ENCODE measurements at places on chromosomes 2 and 18. TPM values are rescaled to one million over a fixed set of nuclear protein-coding genes. Genes with fewer than 3 reads are reported as not detected.

GRCh38 chr2:142220901-142221300, 90.1 kb upstream of the LRP1B start:
- no peak for DNase-seq

DNA sequence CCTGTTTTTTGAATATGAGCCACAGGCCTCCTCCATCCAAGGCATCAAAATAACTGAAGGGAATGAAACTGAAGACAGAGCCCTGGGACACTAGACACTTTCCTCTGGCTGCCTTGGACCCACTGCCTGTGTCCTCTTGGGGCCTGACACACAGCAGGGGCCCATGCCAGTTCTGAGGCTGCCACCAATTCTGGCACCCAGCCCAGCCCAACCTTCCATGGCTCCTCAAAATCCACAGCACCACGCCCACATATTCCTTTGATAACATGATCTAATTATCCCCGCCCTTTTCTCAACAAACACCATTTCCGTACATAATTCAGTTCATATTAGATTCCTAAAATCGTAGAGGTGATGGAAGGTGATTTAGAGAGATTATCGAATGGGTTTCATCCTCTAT, 64.2 kb downstream of the EMX1 start:
- DNase-seq, result no peak

EGR4 gene
- total RNA-seq, result 0.24 TPM

GRCh38 chr2:134665727-134666506, 52.9 kb downstream of the TMEM163 start:
- DNase-seq, result no peak

DNA sequence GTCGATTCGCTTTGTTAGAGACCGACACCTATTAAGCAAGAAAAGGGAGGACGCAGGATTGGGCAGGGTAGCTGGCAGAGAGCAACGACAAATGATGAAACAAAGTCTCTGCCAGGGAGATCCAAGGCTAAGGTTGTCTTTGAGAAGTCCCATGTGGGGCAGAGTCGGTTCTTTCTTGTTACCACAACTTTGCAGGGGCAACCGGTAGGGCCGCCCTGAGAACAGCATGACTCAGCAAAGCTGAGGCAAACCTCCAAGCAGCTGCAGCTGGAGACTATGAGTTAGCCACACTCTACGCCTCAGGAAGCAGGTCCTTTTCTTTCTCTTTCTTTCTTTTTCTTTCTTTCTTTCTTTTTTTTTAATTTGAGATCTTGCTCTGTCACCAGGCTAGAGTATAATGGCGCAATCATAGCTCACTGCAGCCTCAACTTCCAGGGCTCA, 452.3 kb upstream of the ID2 start:
- peak; percentile 69 for DNase-seq

GRCh38 chr2:21643180-21643579, 519.4 kb downstream of the TDRD15 start:
- DNase-seq, result no peak

DNA sequence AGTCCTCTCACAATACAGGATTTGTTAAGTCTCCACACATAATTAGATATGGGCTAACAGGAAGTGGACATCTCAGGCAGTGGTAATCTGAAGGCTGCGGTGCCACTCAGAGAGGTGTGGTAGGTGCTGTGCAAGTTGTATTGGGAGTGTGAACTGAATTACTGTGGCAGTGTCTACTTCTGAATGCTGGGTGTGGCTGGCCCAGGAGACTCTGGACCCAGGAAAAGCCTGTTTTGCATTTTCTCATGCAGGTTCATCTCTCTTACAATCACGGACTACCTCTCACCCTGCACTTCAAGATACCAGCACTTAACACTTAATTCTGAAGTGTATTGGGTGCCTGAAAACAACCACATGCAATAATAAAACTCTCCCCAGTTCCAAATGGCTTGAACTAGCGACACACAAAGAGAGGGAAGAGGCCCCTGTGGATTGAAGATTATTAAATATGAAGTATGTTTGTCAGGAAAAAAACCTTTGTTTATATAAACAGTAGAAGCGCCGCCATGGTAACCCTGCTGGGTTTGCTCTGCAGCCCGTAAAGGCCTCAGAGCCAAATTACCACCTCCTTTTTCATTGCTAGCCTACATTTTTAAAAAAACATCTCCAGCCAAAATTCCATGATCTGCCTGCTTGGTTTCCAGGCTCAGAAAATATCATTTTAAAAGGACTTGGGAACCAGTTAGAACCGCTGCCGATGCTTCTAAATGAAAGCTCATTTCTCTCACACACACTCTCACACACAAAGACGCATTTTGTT, 77.5 kb downstream of the GFPT1 start:
- DNase-seq, result no peak

- DNase-seq, result no peak
Measured at GRCh38 chr2:32250290-32250689, 14.4 kb downstream of the NLRC4 start.

GRCh38 chr2:34705551-34706247, 1106.6 kb upstream of the FAM98A start:
- no peak for DNase-seq

DNA sequence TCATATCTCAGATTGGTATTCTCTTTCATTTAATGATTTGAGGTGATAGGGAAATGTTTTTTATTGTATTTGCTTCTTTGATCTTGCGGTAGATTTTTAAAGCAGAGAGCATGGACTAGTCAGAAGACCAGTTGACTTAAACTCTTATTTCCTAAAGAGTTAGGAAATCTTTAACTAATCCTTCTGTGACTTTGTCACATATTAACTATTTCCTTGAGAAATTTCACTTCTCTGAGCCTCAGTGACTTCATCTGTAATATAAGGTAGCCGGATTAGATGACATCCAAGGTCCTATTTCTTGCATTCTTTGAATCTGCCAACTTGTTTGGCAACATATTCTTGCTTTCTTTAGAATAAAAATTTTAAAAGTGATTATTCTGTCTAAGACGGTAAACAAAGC, 55.6 kb downstream of the MTX2 start:
- DNase-seq, result no peak

- no peak for DNase-seq
Measured at GRCh38 chr18:55694291-55694690, 106.3 kb upstream of the TCF4 start.

DNA sequence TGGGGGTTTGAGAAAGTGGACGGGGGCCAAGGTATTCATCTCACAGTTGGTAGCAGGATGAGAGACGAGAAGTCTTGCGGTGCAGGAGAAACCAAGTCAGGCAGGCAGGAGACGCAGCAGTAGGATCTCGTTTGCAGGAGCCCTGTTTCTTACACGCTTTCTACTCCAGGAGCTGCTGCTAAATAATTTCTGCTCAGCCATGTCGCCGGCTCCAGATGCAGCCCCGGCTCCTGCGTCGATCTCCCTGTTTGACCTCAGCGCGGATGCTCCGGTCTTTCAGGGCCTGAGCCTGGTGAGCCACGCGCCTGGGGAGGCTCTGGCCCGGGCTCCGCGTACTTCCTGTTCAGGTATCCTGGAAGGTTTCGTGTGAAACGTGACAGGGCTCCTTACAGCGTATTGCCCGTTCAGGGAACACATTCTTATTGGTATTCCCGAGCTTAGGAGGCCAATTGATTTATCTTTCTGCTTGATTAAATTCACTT, 494 bp downstream of the ANKZF1 start:
- peak; percentile 70 for DNase-seq

AMMECR1L gene
- total RNA-seq, result 15.0 TPM

DNA sequence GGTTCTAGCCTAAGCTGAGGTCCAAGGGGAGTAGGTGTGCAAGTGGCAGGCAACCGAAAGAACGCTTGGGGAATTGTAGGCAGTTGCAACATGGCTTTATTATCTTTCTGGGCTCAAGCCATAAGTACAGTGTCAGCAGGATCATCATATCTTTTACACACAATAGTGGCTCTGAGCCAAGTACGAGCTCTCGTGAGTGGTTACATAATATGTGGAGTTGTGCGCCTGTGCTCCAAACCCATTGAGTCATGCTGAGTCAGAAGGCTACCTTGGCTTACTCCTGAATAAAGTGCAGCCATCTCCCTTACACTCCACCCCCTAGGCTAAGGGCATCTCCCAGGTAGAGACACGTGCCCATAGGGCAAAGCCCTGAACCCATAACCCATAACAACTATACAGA, 233.9 kb downstream of the SATB2 start:
- DNase-seq, result no peak

IL37 gene
- not detected for total RNA-seq

- no peak for DNase-seq
Measured at GRCh38 chr2:55970500-55970899, 46.9 kb upstream of the EFEMP1 start.

DNA sequence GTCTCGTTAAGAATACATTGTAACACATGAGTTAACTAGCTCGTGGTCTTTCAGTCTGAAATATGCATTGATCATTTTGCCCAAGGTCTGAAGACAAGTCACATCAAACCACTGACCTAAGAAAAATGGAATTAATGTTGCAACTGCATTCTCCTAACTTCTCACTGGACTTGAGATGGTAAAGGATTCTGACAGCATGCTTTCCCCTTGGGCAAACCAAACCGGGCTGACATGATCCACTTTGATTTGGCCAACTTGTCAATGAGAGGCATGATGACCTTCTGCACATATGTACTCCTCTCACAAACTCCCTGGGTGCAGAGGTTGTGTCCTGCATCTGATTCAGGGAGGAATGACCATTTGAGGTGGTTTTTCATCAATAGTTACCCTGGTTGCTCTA, 1982.5 kb upstream of the PIK3C3 start:
- DNase-seq, result no peak

- no peak for DNase-seq
Measured at GRCh38 chr2:119879502-119879901, 119.8 kb downstream of the PTPN4 start.

- peak; percentile 34 for DNase-seq
Measured at GRCh38 chr18:45687621-45688020, 36.4 kb upstream of the SLC14A1 start.

DNA sequence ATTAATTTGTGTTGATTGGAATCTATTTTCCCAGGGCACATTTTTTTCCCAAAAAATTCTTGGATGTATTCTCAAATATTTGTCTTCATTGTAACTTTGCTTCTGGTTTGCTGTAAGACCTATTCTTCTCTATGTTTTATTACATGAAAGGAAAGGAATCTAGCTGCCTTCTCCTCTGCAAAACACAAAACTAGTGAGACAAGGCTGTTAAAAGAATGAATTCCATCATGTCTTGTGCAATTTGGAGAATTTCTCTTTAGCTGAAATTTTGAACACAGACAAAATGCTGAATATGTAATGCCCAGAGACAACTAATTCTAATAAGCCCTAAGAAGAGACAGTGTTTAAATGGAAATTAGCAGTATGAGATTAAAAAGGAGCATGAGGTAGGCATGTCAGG, 275.9 kb downstream of the CDH20 start:
- DNase-seq, result no peak

GRCh38 chr2:237774811-237775553, 23.6 kb upstream of the RBM44 start:
- DNase-seq, result peak; percentile 62

GRCh38 chr18:36006997-36007396, 34.5 kb downstream of the RMP24 start:
- DNase-seq, result no peak

GRCh38 chr2:41965909-41966295, 81.9 kb upstream of the PKDCC start:
- no peak for DNase-seq

EVX2 gene
- total RNA-seq, result not detected

NPPC gene
- not detected for total RNA-seq

GRCh38 chr2:5561006-5561405, 131.2 kb upstream of the SOX11 start:
- DNase-seq, result no peak

GRCh38 chr2:241860184-241861078, 1.7 kb upstream of the PDCD1 start:
- DNase-seq, result no peak

FAP gene
- not detected for total RNA-seq

CRACDL gene
- 0.31 TPM for total RNA-seq

GRCh38 chr2:190882856-190883582, 2.4 kb downstream of the GLS start:
- no peak for DNase-seq

GRCh38 chr2:151762694-151763093, 28.4 kb upstream of the NEB start:
- DNase-seq, result no peak

SCN7A gene
- not detected for total RNA-seq

GRCh38 chr2:24824966-24825882, 32.0 kb downstream of the CENPO start:
- DNase-seq, result peak; percentile 59

DNA sequence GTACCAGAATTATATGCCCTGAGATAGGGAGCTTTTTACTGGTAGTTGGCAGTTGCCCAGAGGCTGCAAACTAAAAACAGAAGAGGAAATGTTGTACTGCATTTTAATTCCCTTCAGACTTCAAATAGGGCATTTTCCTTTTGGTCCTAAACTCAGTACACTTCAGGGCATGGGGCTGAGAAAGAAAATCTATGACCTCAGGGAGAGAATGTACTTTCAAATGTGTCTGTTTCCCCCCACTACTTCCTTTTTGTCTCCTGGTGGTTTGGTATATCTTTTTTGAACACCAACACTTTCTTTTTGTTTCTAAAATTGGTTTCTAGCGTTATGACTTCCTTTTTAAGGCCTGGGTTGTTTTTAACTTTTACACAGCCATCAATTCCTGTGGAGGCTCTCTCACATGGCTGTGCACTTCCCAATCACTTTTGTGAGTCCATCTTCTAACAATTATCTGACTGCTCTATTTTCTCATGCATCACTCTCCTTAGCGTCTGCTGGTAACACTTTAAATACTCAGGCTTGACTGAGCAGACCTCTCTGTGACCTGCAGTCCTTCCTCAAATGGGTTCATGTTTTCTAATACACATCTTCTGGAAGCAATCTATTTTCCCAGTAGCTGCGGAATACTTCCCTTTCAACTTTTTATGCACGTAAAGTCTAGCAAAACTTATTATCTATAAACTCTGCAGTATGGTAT, 596.0 kb downstream of the LRP1B start:
- no peak for DNase-seq

DNA sequence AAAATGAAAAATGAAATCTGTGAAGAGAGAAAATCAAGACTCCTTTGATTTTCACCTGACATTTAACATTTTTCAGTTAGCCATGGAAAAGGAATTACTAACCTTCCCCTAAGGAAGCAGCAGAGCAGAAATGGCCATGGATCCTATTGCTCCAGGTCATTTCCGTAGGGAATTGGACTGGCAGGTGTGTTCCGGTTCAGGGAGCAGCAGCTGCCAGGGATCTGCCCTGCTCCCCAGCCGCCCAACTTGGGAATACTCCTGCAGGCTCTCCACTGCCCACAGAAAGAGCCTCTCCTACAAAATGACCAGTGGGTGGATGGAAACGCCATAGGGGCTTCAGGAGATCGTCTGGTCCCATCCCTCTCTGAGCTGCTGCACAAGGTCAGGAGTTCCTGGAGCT, 86.0 kb upstream of the MAPK4 start:
- no peak for DNase-seq

CNGA3 gene
- not detected for total RNA-seq

- no peak for DNase-seq
Measured at GRCh38 chr18:47619771-47620448, 310.5 kb downstream of the SMAD2 start.

Measured in activated CD4-positive, alpha-beta memory T cell treated with anti-CD3 and anti-CD28 coated beads for 36 hours (primary cell).